ENCODE measurements at places on chromosomes 3 and 15. TPM values are rescaled to one million over a fixed set of nuclear protein-coding genes. Genes with fewer than 3 reads are reported as not detected.

DNA sequence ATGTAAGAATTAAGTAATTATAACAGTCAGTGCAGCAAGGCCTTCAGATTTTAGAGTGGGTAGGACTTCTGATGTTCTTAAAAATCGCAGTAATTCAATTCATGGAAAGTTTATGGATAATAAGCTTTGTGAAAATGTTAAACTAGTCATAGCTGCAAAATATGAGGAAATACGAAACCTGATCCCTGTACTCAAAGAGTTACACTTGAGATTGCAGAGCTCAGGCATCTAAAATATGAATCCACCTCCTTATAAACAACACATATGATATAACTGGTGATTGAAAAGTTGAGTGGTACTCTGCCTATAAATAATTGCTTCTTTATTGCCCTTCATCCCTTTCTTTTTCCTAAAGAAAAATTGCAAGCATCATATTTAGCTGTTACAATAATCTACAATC lies 473.3 kb downstream of the OTOL1 start:
- DNase-seq, result no peak

SLC12A8 gene
- 8.4 TPM for polyA plus RNA-seq

ALS2CL gene
- 3.2 TPM for polyA plus RNA-seq

DNA sequence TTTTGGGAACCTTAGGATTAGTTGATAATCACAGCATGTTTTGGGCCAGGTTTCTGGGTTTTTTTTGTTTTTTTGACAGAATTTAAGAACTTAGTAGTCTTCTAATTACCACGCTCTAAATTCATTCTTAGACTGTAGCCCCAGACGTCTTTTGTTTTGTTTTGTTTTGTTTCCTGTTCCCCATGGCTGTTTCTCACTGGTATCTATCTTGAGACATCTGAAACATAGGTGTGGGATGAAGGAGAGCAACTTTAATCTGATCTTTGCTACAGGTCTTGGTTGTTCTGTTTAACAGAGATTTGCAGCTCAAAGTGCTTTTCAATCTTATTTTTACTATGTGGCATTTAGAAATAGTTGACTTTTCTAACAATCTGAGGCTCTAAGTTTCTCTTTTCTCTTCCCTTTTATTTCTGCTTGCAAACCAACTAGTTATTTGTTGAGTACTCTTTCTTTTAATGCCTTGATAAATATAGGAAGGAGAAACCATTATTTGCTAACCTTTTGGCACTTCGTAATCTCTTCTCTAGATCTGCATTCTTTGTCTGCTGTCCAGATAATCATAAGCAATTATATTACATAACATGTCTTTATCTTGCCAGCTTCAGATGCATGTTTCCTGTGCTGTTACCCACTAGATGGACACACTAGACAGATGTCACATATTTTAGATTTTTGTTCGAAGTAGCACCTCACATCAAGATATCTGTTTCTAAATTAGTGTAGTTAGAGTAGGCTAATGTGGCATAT lies 40.9 kb downstream of the FBXL2 start:
- no peak for DNase-seq

DNA sequence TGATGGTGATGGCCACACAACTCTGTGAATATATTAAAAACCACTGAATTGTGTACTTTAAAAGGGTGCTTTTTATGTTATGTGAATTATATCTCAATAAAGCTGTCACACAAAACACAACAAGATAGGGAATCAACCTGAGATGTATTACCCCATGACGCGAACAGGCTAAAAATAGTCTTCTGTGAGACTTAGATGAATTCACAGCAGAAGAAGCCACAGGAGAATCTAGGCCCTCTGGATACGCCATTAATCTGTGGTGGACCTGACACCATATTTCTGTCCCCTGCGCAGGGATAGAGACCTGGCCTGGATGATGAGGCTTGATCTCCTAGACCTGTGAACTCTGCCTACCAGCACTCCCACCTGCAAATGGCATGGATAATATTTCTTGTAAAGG lies 146.0 kb upstream of the HACD2 start:
- no peak for DNase-seq

Measured in BJ (cell line).